ENCODE measurements at places on chromosomes 2 and 18.

- no peak for DNase-seq
Observed at GRCh38 chr18:435940-436339, 64.6 kb downstream of the COLEC12 start.

- no peak for DNase-seq
Observed at GRCh38 chr2:202169832-202170424, 68.5 kb downstream of the SUMO1 start.

- no peak for DNase-seq
Observed at GRCh38 chr18:58977223-58977622, 112.5 kb downstream of the ZNF532 start.

DNA sequence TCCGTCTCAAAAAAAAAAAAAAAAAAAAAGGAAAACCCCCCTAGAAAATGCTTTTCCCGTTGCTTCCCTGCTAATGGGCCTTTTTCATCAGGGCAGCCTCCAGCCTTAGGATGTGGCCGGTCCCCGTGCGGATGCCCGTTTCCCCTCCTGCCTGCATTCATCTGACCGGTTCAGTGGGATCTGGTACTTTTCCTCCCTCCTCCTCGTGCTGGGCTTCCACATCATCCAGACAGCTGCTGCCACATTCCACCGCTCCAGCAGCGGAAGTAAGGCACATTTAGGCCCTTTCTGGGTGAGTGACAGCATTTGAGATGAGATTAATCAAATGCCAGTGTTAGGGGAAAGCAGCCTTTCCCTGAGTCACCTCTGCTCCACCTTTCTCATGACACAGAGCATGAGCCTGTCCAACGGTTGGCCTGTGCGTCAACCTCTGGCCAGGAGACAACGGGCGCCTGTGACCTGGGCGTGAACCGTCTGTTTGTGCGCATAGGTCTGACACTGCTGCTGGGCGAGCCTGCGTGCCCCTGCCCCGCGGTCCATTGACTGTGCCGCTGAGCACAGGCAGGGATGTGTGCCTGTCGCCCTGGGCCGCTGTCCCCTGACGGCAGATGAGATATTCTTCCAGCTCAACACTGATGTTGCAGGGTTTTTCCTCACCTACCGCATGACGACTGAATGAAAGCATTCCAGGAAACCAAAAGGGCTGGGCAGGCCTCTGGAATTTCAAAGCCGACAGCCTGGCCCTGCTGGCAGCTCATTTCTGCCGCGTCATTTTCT, 174.0 kb downstream of the TGIF1 start:
- no peak for DNase-seq

- DNase-seq, result no peak
Observed at GRCh38 chr2:162062559-162062958, 11.5 kb downstream of the DPP4 start.

- DNase-seq, result no peak
Observed at GRCh38 chr2:129906861-129907235, 72.6 kb upstream of the RAB6C start.

- peak; percentile 27 for DNase-seq
Observed at GRCh38 chr2:237154082-237154638, 68.5 kb downstream of the COPS8 start.

DNA sequence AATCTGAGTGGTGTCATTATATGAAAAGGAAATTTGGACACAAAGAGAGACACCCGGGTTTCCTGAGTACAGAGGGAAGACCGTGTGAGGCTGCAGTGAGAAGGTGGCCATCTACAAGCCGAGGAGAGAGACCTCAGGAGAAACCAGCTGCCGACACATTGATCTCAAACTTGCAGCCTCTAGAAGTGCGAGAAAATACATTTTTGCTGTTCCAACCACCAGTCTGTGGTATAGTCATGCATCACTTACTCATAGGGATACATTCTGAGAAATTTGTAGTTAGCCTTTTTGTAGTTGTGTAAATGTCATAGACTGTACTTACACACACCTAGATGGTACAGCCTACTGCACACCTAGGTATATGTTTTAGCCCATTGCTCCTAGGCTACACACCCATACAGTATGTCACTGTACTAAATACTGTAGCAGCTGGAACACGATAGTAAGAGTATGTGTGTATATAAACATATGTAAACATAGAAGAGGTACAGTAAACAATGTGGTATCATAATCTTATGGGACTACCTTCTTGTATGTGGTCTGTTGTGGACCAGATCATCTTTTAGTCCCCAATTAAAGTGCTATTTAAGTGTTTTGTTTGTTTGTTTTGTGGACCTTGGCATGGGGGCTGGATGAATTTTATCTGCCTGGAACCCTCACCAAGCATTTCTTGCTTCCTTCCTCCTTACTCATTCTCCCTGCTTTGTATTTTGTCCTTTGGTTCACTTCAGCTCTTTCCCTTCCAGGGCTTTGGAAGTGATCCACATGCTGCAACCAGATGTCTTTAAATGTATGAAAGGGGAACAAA, 38.3 kb upstream of the SESTD1 start:
- DNase-seq, result no peak

GRCh38 chr2:160324161-160324800, 124.2 kb upstream of the ITGB6 start:
- no peak for DNase-seq

GRCh38 chr2:705971-706511, 28.8 kb upstream of the TMEM18 start:
- no peak for DNase-seq

GRCh38 chr2:17962876-17963275, 84.4 kb downstream of the KCNS3 start:
- no peak for DNase-seq

- no peak for DNase-seq
Observed at GRCh38 chr18:78612801-78613200, 366.8 kb upstream of the SALL3 start.

DNA sequence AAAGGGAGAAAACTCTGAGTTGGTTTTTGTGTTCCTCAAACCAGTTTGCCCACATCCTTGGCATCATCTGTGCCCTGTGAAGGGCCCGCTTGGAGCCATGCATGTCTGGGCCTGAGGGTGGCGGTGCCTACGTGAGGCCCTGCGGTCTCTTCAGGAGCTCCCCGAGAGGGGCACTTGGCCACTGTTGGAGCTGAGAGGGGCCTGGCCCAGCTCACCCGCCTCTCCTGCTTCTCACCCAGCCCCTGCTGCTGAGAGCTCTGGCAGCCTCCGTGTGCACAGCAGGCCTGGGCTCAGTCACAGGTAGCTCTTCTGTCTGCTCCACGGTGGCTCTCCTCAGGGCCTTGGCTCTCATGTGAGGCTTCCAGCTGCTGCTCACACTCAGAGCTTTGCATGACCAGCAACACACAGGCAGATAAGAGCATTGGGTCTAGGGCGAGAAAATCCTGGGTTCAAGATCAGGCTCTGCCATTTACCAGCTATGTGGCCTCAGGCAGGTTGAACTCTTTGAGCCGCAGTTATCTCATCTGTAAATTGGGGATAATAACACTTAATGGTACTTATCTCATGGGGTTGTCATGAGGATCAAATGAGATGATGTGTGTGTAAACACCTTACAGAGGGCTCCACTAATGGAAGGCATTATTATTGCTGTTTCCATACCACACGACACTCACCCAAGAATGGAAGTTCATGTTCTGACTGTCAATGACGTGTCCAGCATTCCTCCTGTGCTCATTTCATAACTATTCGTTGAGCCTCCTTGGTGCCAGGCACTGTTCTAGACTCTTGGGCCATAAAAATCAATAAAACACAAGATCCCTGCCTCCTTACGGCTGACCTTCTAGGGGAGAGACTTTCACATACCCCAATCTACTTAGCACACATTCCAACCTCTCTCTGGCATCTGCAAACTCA, 41.6 kb upstream of the PLB1 start:
- no peak for DNase-seq

DNA sequence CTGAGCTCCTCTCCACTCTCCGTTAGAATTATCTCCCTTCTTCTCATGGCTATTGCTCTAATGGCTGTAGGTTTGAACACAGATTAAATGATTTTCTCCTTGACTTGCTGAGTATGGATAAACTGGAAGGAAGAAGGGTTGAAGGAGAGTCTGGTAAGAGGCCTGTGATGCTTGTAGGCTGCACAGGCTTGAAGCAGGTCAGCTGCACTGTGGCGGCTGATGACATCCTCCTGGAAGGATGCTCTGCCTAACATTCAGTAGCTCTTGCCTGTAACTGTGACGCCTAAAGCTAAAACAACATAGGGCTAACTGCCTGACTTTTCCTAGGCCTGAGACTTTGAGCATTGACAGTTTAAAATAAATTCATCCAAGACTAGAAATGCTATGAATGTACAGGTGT, 166.3 kb downstream of the MREG start:
- no peak for DNase-seq

DNA sequence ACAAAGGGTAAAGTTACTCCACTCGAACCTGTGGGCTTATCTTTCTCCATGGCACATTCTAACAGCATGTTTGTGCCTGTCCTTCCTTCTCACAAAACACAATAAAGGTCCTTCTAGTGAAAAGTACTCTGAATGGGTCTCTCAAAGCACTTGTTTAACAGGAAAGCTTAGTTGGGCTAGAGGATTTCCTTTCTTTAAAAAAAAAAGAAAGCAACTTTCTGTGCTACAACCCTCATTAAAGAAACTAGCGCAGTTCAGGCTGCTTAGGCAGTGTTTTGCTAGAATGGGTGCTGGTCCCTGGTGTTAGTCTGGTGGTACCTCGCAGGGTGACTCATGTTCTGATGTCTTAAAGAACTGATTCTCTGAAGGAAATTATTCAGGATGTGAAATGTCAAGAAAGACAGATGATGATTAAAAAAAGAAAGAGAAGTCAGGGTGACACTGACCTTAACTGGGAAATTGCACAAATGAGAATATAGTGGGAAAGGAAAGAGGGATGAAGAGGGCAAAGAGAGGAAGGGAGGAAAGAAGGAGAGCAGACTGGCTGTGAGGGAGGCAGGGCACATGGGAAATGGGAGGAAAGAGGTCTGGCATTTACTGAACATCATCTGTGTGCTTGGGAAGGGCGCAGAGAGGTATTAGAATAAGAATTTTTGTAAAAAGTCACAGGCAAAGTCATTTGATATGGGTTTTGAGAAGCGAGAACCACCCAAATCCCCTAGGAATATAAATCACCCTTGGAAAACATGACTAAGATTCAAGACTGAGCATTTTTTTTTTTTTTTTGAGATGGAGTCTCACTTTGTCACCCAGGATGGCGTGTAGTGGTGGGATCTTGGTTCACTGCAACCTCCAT, 74.9 kb downstream of the ATP8B1 start:
- no peak for DNase-seq

DNA sequence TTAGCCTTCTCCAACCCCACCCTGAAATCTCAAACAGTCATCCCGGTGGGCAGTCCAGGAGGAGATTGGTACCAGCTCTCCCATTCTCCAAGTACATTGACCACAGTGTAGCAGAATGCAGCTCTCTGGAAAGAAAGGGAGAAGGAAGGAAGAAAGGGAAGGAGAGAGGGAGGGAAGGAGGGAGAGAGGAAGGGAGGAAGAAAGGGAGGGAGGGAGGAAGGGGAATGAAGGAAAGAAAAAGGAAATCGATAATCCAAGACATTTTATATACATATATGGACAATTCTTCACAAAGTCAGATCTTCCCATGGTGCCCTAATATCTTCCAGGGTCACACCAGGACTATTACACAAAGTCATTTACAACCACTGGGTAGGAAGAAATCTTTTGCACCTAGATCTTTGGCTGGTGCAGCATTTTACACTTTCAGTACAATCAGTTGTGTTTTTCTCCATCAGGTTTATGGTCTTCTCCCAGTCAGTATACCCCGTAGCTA, 58.8 kb downstream of the ARHGEF33 start:
- no peak for DNase-seq

GRCh38 chr18:2629003-2629402, 26.5 kb upstream of the SMCHD1 start:
- no peak for DNase-seq

GRCh38 chr2:71720283-71720560, 266.9 kb downstream of the DYSF start:
- DNase-seq, result no peak

DNA sequence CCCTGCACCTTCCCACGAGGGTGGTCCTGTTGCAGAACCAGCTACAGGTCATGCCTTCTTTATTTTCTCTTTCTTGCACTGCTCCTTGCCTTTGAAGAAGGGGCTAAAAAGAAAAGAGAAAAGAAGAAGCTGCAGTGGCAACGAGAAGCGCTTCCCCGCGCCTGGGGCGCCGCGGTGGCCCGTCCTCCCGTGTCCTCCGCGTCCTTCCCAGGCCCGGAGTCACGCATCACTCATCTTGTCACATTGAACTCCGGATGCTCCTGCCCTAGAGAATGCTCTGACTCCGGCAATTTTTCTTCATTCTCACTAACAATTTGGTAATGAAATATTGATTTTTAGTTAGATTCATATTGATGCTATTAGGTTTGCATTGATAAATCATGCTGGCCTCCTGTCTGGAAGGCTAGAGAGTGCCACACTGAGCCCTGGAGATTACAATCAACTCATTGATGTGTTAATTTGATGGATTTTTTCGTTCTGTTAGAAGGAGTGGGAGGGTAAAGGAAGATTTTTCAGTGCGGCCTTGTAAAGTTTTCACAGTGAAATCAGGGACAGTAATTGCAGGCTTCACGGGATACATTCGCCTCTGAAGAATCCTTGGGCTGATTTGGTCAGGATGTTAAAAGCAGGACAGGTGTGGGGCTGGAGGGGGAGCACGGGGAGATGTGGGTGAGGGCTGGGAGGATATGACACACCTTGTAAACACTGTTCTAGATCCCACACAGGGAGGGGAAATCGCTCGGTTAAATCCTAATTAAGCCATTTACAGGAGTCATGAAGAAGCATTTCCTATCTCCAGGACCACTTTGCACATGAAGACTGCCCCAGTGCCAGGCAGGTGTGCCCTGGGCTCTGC, 349.3 kb downstream of the ZNF516 start:
- DNase-seq, result no peak

- DNase-seq, result no peak
Observed at GRCh38 chr2:200199576-200200263, 106.8 kb upstream of the SPATS2L start.

GRCh38 chr2:171084128-171084527, 76.6 kb downstream of the TLK1 start:
- DNase-seq, result no peak

DNA sequence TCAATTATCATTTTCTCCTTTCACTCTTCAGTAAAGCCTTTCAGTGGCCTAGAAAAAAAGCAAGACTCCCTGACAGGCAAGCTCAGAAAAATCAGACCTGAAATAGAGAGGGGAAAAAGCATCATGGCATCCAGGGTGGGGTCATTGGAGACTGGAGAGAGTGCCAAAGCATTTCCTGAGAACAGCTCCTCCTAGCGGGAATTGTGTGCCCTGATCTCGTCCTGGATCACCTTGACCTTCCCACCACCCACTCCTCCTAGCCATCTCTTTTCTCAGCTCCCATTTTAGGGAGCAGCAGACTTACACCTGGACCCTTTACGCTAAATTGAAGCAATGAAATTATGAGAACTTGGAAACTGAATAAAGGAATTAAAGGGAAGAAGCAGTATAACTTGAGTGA, 176.6 kb downstream of the VWC2L start:
- no peak for DNase-seq
